ENCODE measurements at places on chromosomes 12 and 14. TPM values are rescaled to one million over a fixed set of nuclear protein-coding genes. Genes with fewer than 3 reads are reported as not detected.

The SMIM41 gene
- not detected for total RNA-seq

DNA sequence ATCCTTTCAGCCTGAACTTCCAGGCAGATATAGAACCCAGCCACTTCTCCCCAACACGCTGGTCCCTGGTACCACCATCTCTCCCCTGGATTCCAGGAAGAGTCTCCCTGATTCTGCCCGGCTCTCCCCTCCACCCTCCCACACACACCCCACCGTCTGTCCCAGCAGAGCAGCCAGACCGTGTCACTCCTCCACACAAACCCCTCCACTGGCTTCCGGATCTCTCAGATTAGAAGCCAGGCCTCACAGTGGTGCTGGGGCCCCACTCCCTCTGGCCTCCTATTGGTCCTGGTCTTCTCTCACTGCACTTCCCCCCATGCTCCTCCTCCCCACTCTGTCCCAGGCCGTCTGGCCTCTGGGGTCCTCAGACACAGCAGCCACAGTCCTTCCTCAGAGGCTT lies 52.4 kb upstream of the CDKN3 start:
- DNase-seq, result no peak

GRCh38 chr12:42237853-42238239 lies 202 bp downstream of the YAF2 start:
- no peak for DNase-seq

DNA sequence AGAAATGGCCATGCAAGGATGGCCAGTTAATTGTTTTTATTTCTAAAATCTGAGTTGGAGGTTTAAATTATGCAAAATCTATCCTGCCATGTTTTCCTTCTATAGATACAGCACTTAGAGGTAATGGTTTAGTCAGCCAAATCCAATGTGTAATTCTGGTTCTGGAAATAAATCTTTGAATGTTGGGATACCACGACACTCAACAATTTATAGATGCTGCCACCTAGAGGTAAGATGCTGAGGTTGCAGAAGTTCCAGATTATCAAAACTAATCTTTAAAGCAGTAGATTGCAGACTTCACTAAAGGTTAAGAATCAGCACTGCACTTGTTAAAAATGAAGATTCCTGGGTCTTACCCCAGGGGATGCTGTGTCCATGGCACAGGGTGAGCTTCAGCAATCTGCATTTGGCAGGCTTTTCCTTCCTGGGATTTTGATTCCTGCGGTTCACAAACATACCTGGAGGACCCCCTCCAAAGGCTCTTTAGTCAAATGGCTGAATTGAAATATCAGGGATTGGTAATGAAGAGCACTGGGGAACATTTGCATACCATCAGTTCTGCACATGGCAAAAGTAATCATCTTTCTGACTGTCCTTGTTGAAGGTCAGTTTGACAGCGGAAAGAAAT lies 53.4 kb upstream of the ANO4 start:
- DNase-seq, result no peak

GRCh38 chr12:69783365-69783764 lies 41.7 kb upstream of the MYRFL start:
- no peak for DNase-seq

- DNase-seq, result no peak
Observed at GRCh38 chr12:132204063-132204792, 60.0 kb downstream of the NOC4L start.

GRCh38 chr12:71353607-71354006 lies 86.0 kb upstream of the LGR5 start:
- no peak for DNase-seq

DNA sequence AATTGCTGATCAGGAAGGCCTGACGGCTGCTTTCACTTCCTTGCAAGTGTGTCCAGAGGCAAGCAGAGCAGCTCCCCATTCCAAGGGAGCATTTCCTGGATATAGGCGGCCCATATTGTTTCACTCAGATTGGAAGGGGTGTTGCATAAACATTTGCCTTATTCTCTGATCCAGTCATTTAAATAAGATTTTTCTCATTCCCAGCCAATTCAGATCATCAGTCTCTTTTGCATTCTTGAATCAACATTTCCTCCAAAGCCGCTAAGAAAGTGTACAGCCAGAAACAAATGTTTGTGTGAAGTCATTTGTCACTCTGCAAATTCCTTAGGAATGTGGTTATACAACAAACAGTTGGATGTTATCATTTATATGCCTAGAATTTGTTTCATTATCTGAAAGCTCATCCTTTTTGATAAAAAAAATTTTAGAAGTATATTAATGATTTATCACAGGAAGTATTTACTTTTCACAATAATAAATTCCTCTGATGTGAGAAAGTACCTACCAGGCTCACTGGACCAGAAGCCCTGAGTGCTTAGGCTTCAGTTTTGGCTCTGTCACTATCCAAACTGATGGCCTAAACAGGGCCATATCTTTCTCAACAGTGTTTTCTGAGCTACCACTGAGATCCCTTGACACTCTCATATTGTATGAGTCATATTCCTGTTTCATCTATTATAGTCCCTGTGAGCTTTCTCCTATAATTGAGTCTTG lies 379.6 kb downstream of the CCDC91 start:
- no peak for DNase-seq

DNA sequence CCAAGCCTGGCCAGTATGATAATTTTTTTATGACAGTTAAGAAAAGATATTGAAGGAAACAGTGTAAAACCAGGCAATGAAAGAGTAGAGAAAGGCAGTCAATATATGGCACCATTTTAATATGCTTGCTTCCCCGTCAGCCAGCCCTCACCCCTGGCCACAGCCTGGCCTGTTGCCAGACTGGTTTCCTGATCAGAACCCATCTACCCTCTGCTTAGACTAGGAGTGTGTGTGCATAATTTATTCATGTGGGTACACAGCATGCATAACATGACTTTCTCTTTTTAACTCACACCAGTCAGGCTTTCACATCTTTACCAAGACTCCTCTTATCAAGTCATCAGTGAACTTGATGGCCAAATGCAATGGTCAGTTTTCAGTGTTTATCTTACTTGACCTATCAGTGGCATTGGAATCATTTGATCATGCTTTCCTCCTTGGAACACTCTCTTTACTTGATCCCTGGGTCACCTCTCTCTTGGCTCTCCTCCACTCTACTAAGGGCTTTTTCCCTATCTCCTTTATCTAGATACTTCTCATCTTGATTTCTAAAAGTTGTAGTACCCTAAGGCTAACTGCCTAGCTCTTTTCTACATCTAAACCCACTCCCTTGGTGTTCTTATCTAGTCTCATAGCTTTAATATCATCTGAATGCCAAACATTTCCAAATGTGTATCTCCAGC lies 10.0 kb upstream of the GPR19 start:
- DNase-seq, result peak; percentile 76

DNA sequence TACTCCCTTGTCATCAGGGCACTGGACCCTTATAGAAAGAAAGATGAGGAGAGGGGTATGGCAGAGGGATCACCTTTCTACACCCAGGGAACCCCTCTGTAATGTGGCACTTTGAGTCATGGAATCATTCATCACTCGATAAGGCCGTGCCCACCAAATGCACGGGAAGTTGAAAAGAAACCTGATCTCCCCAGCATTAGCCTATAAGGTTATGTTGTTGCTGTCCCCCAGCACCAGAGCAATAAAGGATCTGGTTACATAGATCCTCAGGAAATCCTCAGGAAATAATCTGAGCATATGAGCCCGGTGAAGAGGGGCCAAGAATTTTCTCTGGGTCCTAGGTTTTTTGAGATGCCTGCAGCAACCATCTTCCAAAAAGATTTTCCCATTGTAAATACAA lies 148.8 kb upstream of the CRY1 start:
- no peak for DNase-seq

Measured in T-cell (primary cell).